Epithelial cell of proximal tubule (primary cell): ENCODE measurements at places on chromosomes 5 and 9. TPM values are rescaled to one million over a fixed set of nuclear protein-coding genes. Genes with fewer than 3 reads are reported as not detected.
A peak's percentile ranks its signal among the peaks of the same experiment; 100 is the strongest.

- DNase-seq = no peak
Observed at GRCh38 chr5:945691-946551, 53.2 kb downstream of the TRIP13 start.

DNA sequence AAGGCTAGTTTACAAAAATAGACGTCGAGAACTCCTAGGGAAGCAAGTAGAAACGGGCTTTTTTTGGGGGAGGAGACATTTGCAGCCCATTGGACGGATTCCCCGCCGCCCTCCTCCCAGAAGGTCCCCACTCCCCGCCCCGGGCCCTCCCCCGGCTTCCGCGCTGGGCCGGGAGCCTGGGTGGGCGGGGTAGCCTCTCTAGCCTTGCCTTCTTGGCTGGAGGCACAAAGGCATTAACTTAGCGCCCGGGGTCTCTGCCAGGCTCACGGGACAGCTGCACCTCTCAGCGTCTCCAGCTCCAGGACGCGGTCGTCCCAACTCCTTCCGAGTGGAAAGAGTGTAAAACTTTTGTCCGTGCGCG, at the start of gene DMRTA1:
DMRTA1 (plus strand) TSS at position 236 of the 361 bp plus-strand sequence. CDS start 242 bp downstream, outside the sequence.
- no peak for DNase-seq

GRCh38 chr5:142644640-142645361, 41.1 kb downstream of the FGF1 start:
- DNase-seq = peak; percentile 78

MARCHF6 gene
- total RNA-seq = 13.7 and 27.0 TPM in 2 replicates

C5orf52 gene
- not detected in 2 replicates for total RNA-seq
